ENCODE measurements at places on chromosomes 3 and 15. TPM values are rescaled to one million over a fixed set of nuclear protein-coding genes. Genes with fewer than 3 reads are reported as not detected.

GRCh38 chr3:126748701-126749546 lies 44.9 kb downstream of the CHCHD6 start:
- no peak for DNase-seq
- H3K27ac ChIP-seq, result no peak overlapping the region
- H3K36me3 ChIP-seq, result no peaks in the 10 kb centered on the region
- no peaks in the 10 kb centered on the region for H3K4me1 ChIP-seq

The GCSAM gene
- total RNA-seq, result 0.75 TPM

The GOLGA8T gene
- 0.08 TPM for total RNA-seq

The MORC1 gene
- total RNA-seq, result 0.33 TPM

The PPP1R14D gene
- total RNA-seq, result not detected

The RAB6B gene
- 2.8 TPM for total RNA-seq

The MASP1 gene
- total RNA-seq, result 83.8 TPM

GRCh38 chr15:57495554-57496165 lies 96.0 kb upstream of the MYZAP start:
- no peaks in the 10 kb centered on the region for H3K36me3 ChIP-seq
- peaks cover 3% of the 10 kb centered on the region for H3K4me1 ChIP-seq
- no peaks in the 10 kb centered on the region for H3K27me3 ChIP-seq
- H3K4me3 ChIP-seq, result no peak overlapping the region
- no peak for DNase-seq

GRCh38 chr3:183526838-183527427 lies 28.6 kb downstream of the KLHL6 start:
- no peaks in the 10 kb centered on the region for H3K27me3 ChIP-seq
- no peaks in the 10 kb centered on the region for H3K36me3 ChIP-seq
- no peaks in the 10 kb centered on the region for H3K4me1 ChIP-seq
- H3K27ac ChIP-seq, result no peak overlapping the region

DNA sequence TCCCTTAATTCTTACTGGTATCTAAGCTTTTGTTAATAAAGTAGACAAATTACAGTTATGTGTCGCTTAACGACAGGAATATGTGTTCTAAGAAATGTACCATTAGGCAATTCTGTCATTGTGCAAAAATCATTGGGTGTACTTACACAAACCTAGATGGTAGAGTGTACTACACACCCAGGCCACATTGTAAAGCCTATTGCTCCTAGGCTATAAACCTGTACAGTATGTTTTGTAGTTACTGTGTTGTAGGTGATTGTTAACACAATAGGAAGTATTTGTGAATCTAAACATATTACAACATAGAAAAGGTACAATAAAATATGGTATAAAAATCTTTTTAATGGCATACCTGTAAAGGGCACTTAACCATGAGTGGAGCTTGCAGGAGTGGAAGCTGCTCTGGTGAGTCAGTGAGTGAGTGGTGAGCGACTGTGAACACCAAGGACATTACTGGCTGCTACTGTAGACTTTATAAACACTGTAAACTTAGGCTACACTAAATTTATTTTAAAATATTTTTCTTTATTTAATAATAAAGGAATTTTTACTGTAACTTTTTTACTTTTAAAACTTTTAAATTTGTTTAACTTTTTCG lies 47.4 kb downstream of the FSIP1 start:
- no peak overlapping the region for H3K4me3 ChIP-seq
- no peaks in the 10 kb centered on the region for H3K36me3 ChIP-seq
- no peaks in the 10 kb centered on the region for H3K27me3 ChIP-seq
- H3K4me1 ChIP-seq, result no peaks in the 10 kb centered on the region

DNA sequence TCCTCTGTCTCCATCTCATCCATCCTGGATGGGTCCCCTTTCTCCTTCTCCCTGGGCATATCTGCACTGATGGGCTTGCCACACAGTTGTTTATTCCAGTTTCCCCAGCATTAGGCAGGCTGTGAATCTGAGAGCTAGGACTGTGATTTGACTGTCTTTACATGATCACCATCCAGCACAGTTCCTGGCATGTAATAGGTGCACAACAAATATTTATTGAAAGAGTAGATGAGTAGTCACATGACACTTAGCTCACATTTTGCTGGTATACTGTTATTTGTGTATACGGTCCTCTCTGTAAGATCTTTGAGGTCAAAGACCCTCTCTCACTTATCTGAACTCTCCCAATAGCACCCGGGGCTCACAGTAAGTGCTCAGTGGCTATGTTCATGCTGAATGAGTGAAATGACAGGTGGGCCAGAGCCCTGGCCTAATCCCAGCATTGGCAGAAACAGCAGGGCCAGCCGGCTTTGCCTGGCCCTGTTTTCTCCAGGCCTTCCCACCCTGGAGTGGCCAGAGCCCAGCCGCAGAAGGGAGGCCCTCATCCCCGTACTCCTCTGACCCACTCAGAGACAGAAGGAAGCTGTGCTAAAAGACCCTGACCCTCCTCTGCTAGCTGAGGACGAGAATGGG lies 16.2 kb upstream of the BAHD1 start:
- H3K36me3 ChIP-seq, result no peaks in the 10 kb centered on the region
- H3K4me1 ChIP-seq, result peaks cover 22% of the 10 kb centered on the region
- H3K27me3 ChIP-seq, result no peaks in the 10 kb centered on the region
- no peak overlapping the region for H3K4me3 ChIP-seq

Measured in liver (tissue), 10 donors.